T-cell (primary cell): ENCODE measurements at places on chromosomes 13 and 19. TPM values are rescaled to one million over a fixed set of nuclear protein-coding genes. Genes with fewer than 3 reads are reported as not detected.

- H3K27me3 ChIP-seq, result no peaks in the 10 kb centered on the region
- peaks cover 62% of the 10 kb centered on the region for H3K36me3 ChIP-seq
- DNase-seq, result no peak
These were observed 53.3 kb downstream of the PARP4 start for GRCh38 chr13:24459234-24459633.

DNA sequence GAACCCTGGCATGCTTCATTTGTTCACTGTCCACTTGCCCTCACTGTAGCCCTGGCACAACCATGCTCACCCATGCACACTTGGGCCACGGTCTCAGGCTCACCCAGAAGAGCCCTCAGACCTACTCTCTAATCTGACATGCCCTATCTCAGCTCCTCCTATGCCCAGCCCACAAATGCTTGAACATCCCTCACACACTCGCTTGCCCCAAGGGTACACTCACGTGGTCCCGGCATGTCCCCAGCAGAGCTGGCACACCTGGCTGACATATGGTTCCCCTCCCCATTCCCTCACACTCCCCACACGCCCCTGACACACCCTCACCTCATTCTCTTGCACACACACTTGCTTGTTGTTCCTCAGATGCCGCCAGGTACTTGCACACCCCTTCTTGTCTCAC, 55.7 kb downstream of the MAP4K1 start:
- H3K36me3 ChIP-seq, result no peaks in the 10 kb centered on the region
- DNase-seq, result no peak
- H3K4me1 ChIP-seq, result no peaks in the 10 kb centered on the region
- H3K4me3 ChIP-seq, result no peak overlapping the region
- peaks cover 20% of the 10 kb centered on the region for H3K27me3 ChIP-seq

GRCh38 chr13:44609137-44609536, 33.0 kb upstream of the TSC22D1 start:
- H3K36me3 ChIP-seq, result no peaks in the 10 kb centered on the region
- no peak for DNase-seq
- no peaks in the 10 kb centered on the region for H3K4me1 ChIP-seq
- H3K4me3 ChIP-seq, result no peak overlapping the region
- H3K27ac ChIP-seq, result no peak overlapping the region

DNA sequence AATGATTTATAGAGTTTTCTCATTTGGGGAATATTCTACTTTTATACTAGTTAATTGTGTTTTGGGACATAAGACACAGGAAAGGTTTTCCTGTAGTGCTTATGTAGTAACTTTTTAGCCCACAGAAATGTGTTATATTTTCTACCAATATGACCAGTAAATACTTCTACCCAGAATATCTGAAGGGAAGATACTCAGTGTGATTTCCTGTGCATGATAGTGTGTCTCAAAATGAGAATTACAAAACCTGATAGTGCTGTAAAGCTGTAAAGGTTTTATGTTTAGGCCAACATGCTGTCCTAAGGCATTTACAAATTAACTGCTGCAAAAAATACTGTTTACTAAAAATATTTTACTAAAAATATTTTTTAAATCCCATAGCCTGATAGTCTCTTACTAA, 126.8 kb downstream of the RXFP2 start:
- H3K4me1 ChIP-seq, result no peaks in the 10 kb centered on the region
- no peak overlapping the region for H3K27ac ChIP-seq
- no peak overlapping the region for H3K4me3 ChIP-seq
- no peaks in the 10 kb centered on the region for H3K36me3 ChIP-seq
- no peak for DNase-seq
- H3K27me3 ChIP-seq, result no peaks in the 10 kb centered on the region

- no peaks in the 10 kb centered on the region for H3K27me3 ChIP-seq
- no peak for DNase-seq
- no peak overlapping the region for H3K4me3 ChIP-seq
- no peaks in the 10 kb centered on the region for H3K4me1 ChIP-seq
- no peak overlapping the region for H3K27ac ChIP-seq
These were observed 49.2 kb downstream of the STOML3 start for GRCh38 chr13:38941353-38941945.

- no peaks in the 10 kb centered on the region for H3K27me3 ChIP-seq
- no peaks in the 10 kb centered on the region for H3K36me3 ChIP-seq
- H3K27ac ChIP-seq, result no peak overlapping the region
- DNase-seq, result no peak
- no peaks in the 10 kb centered on the region for H3K4me1 ChIP-seq
These were observed 10.3 kb upstream of the OR10H1 start for GRCh38 chr19:15825753-15826152.

DNA sequence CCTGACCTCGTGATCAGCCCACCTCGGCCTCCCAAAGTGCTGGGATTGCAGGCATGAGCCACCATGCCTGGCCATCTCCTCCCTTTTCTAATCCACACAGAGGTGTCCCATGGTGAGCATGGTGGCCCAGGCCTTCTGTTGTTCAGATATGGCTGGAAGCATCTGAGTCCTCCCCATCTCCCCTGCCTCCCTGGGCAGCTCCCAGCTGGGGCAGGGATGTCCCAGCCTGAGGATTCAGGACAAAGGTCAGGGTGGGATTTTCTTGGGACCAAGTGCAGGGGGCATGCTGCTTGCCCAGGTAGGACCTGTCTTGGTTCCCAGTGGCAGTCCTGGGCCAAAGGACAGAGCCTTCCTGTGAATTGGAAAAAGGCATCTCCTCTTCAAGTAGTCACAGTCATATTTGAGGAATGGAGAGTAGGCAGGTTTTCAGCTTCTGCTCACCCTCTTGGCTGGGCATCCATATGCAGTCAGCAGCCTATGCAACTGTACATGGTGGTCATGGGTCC, 10.8 kb downstream of the ADGRE2 start:
- DNase-seq, result no peak
- H3K36me3 ChIP-seq, result no peaks in the 10 kb centered on the region
- H3K4me3 ChIP-seq, result no peak overlapping the region
- no peaks in the 10 kb centered on the region for H3K4me1 ChIP-seq

DNA sequence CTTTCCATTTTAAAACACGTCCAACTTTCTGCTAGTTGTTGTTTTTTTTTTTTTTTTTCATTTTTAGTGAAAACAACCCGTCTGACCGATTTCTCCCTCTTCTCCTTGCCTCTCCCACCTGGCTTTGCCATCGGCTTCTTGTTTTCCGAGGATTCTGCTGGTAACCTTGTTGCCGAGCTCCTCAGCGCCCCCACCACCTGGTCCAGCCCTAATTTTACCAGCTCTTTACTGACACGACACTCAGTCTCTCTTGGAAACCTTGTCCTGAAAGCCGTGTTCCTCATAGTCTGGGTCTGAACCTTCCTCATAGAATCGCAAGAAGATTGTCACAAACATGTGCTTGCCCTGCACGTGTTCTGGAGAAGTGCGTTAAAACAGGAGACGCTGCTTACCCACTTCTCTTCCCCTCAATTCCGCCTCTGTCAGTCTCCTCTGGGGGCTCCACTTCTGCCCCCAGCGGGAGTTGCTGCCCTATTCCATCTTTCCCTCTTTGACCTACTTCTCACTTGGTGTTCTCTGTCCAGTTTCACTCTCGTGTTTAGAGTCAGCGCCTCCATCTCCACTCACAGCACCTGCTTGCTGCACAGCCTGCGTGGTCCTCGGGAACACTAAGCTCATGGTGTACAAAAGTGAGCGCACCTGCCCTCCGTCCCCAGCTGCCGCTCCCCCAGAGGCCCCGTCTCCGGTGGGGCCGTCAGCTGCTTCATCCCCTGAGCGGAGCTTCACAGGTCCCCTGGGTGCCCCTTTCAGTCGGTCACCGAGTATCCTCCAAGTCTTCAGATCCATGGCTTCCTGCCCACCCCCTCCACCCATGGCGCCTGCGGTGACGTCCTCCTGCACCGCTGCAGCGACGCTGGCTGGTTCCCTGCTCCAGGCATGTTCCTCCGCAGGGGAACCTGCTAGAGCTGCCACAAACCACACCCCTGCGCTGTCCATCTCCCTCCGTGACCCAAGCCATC, 65.1 kb downstream of the TM9SF2 start:
- peaks cover 5% of the 10 kb centered on the region for H3K36me3 ChIP-seq
- H3K4me1 ChIP-seq, result peaks cover 6% of the 10 kb centered on the region
- H3K4me3 ChIP-seq, result peak overlapping the region; percentile 30
- no peaks in the 10 kb centered on the region for H3K27me3 ChIP-seq
- H3K27ac ChIP-seq, result no peak overlapping the region
- no peak for DNase-seq

GRCh38 chr13:68099631-68100030, 869.5 kb upstream of the PCDH9 start:
- H3K27ac ChIP-seq, result no peak overlapping the region
- no peaks in the 10 kb centered on the region for H3K36me3 ChIP-seq
- DNase-seq, result no peak

DNA sequence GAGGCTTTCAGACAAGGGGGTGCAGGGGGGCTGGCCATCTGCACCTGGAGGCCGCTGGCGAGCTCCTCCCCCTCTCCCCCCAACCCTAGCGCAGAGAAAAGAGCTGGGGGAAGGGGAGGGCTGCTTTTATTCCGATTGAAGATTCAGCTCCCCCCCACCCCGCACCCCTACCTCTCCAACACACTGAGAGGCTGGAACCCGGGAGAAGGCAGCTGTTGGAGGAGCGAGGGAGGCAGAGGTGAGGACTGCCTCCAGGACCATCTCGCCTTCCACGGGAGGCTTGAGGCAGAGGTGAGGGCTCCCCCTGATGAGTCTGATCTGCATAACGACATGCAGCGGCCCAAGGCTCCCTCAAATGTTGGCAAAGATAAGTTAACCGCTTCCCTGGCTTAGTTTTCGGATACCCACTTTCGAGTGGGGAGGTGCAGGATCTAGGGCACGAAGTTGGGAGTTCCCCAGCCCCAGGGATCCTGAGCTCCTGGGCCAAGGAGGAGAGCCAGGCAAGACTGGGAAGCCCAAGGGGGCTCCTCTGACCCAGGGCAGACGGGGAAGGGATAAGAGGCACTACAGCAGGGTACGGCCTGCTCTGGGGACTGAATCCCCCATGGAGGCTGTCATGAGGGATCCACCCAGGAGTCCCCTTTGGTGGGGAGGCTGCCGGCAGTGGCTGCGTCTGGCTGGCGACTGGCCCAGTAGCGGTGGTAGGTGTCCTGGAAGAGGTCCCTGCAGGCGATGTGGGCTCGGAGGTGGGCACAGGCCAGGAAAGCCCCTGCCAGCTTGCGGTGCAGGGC, 1.2 kb upstream of the NUMBL start:
- no peak for DNase-seq
- H3K27ac ChIP-seq, result no peak overlapping the region
- H3K4me1 ChIP-seq, result peaks cover 6% of the 10 kb centered on the region
- no peaks in the 10 kb centered on the region for H3K27me3 ChIP-seq
- peaks cover 14% of the 10 kb centered on the region for H3K36me3 ChIP-seq

GRCh38 chr19:58182989-58183816, at the start of gene ZNF274:
Gene ZNF274 (plus strand): TSS chr19:58183061. CDS start chr19:58183966, 905 bp downstream.
- H3K27ac ChIP-seq, result peak within 1 kb of the TSS; percentile 100
- DNase-seq, result peak; percentile 90
- H3K36me3 ChIP-seq, result peaks cover 23% of the 10 kb centered on the region
- H3K4me1 ChIP-seq, result peaks cover 2% of the 10 kb centered on the region

DNA sequence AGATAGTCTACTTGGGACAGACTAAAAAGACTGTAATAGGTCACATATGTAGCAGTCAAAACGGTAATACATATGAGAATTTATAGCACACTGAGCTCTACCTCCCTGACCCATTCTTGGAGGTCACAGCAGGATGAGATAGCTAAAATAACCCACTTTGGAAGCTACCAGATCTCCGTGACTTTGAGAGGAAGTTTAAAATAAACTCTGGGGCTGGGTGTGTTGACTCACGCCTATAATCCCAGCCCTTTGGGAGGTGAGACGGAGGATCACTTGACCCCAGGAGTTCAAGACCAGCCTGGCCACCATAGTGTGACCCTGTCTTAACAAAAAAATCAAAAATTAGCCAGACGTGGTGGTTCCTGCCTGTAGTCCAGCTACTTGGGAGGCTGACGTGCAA, 45.3 kb downstream of the DHRS12 start:
- H3K4me3 ChIP-seq, result no peak overlapping the region
- no peaks in the 10 kb centered on the region for H3K27me3 ChIP-seq
- peaks cover 3% of the 10 kb centered on the region for H3K4me1 ChIP-seq
- no peak for DNase-seq
- H3K27ac ChIP-seq, result no peak overlapping the region

- H3K4me3 ChIP-seq, result no peak overlapping the region
- no peak overlapping the region for H3K27ac ChIP-seq
- H3K27me3 ChIP-seq, result no peaks in the 10 kb centered on the region
- no peak for DNase-seq
These were observed 6.0 kb downstream of the NFKBID start for GRCh38 chr19:35894342-35894741.

- peaks cover 15% of the 10 kb centered on the region for H3K4me1 ChIP-seq
- no peaks in the 10 kb centered on the region for H3K36me3 ChIP-seq
- no peaks in the 10 kb centered on the region for H3K27me3 ChIP-seq
- peak overlapping the region; percentile 23 for H3K4me3 ChIP-seq
- H3K27ac ChIP-seq, result peak overlapping the region; percentile 59
These were observed 661 bp upstream of the BABAM1 start for GRCh38 chr19:17266589-17266974.

ZNF20 gene
- total RNA-seq, result 8.8 TPM

ZNF492 gene
- 1.4 TPM for total RNA-seq

ZNF536 gene
- total RNA-seq, result 0.03 TPM
